CD8-positive, alpha-beta memory T cell (primary cell): ENCODE measurements at places on chromosomes 3 and 15. TPM values are rescaled to one million over a fixed set of nuclear protein-coding genes. Genes with fewer than 3 reads are reported as not detected.

Gene EPHB1
- total RNA-seq = not detected

Gene SMAD6
- total RNA-seq = 0.26 TPM

Gene ADAMTS17
- total RNA-seq = 1.2 TPM

Gene SEMA3F
- not detected for total RNA-seq

Gene SST
- total RNA-seq = not detected

DNA sequence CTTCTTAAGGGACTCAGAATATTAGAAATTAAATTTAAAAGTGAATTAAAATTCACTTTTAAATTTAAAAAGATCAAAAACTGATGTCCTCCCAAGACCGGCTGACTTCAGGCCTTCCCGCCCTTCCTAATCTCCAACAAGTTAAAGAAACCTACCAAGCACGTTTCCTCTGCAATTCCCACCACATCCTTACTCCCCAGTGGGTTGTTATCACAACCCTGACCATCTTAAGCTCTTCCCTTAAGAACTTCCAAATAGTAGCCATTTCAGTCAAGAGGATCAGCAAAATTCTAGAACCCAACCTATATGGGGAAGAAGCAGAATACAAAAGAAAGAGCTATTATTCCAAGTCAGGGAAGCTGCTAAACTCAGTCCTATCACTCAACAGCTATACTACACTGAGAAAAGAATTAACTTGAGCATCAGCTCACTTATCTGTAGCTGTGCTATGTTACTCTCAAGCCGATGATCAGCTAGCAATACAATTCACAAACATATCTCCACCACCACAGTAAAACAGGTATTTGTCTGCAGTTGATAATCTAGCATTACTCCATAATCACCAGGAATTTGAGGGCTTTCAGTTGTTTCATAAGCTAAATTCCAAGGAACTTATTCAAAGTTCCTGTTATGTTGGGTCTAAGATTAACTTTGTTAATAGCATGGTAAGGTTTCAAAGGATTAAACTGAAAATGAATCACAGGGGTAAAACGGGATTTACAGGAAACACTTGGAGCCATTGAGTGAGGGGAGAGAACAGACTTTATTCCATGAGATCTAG is 14.3 kb downstream of the ABCC5 start:
- H3K4me3 ChIP-seq = no peak overlapping the region
- no peak for DNase-seq
- H3K27me3 ChIP-seq = no peaks in the 10 kb centered on the region
- H3K27ac ChIP-seq = no peak overlapping the region

DNA sequence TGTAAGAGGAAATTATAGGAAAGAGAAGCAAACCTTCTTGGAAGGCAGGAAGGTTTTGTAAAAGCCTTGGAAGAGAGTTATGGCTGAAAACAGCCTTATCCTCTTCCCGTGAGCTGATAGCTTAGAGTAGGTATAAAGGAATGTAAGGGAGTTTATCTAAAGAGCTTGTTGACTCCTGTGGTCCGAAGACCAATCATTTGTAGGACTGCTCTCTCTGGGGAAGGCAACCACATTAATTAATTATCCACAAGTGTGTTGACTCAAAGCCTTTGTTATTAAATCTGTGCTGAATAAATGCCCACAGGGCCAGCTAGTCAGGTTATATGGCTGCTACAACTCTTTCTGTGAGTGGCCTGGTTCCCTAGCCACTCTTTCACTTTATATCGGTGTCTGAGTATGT is 452.1 kb upstream of the RASGRP1 start:
- H3K36me3 ChIP-seq = no peaks in the 10 kb centered on the region
- no peak overlapping the region for H3K4me3 ChIP-seq
- no peak overlapping the region for H3K27ac ChIP-seq
- DNase-seq = no peak
- peaks cover 4% of the 10 kb centered on the region for H3K27me3 ChIP-seq

- no peak for DNase-seq
- no peak overlapping the region for H3K27ac ChIP-seq
- no peaks in the 10 kb centered on the region for H3K4me1 ChIP-seq
- no peaks in the 10 kb centered on the region for H3K36me3 ChIP-seq
- no peak overlapping the region for H3K4me3 ChIP-seq
Observed at GRCh38 chr3:33363113-33363800, 76.9 kb downstream of the UBP1 start.

- no peak for DNase-seq
- H3K36me3 ChIP-seq = no peaks in the 10 kb centered on the region
- no peaks in the 10 kb centered on the region for H3K4me1 ChIP-seq
- no peak overlapping the region for H3K27ac ChIP-seq
- H3K4me3 ChIP-seq = no peak overlapping the region
- no peaks in the 10 kb centered on the region for H3K27me3 ChIP-seq
Observed at GRCh38 chr15:32851572-32851971, 133.8 kb downstream of the GREM1 start.

DNA sequence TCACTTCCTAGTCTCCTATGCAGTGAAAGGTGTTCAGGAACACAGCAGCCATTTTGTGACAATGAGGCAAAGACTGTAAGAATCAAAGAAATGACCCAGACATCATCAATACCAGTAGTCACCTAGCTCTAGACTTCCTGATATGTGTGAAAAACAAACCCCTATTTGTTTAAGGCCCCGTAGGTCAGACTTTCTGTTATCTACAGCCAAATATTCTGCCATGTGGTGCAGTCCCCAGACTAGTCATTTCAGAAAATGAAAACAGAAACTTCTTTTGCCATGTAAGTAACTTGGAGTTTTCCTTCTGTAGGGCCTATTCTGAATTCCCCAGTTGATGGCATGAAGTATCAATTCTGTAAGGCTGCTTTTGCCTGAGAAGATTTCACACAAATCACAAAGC is 181.7 kb upstream of the SNTN start:
- H3K27ac ChIP-seq = no peak overlapping the region
- DNase-seq = no peak
- no peak overlapping the region for H3K4me3 ChIP-seq

GRCh38 chr3:53726643-53727042 is 119.6 kb downstream of the CHDH start:
- no peak for DNase-seq
- H3K27me3 ChIP-seq = peaks cover 5% of the 10 kb centered on the region
- no peak overlapping the region for H3K4me3 ChIP-seq
- H3K36me3 ChIP-seq = no peaks in the 10 kb centered on the region
- no peak overlapping the region for H3K27ac ChIP-seq

DNA sequence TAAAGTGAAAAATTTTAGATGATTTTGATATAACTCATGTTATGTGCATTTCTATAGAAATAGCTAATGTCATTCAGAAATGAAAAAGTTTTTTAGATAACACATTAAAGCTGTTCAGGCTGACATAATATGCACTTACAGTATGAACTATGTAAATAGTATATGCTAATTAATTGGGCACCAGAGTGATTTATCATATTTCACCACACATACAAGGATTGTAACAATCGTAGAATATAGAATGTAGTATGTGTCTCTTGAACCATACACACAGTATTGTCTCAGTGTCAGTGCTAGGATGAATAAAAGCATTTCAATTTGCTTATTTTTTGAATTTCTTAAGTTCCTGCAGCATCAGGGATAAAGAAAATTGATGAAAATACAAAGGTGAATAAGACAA is 710.0 kb downstream of the OTOL1 start:
- no peaks in the 10 kb centered on the region for H3K4me1 ChIP-seq
- H3K27me3 ChIP-seq = no peaks in the 10 kb centered on the region
- H3K36me3 ChIP-seq = no peaks in the 10 kb centered on the region
- no peak overlapping the region for H3K27ac ChIP-seq
- no peak for DNase-seq

DNA sequence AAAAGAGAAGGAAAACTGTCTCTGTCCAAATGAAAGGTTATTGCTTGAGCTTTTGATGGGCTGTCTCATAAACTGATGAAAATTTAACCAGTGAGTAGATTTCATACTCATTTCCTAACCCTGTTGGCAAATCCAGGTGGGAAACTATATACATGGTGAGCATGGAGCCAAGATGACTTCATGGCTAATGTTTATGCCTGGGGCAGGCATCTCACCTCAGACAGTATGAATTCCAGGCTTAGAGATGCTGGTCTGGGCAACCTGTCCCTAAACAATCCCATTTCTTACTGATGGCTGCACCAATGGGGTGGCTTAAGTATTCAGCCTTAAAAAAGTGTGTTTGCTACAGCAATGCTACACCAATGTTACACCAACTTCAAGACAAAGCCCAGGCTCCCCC is 58.1 kb downstream of the SLTM start:
- no peaks in the 10 kb centered on the region for H3K4me1 ChIP-seq
- no peaks in the 10 kb centered on the region for H3K27me3 ChIP-seq
- peaks cover 17% of the 10 kb centered on the region for H3K36me3 ChIP-seq
- no peak overlapping the region for H3K27ac ChIP-seq

GRCh38 chr3:62214850-62215249 is 158.5 kb downstream of the FEZF2 start:
- H3K27ac ChIP-seq = no peak overlapping the region
- no peak overlapping the region for H3K4me3 ChIP-seq
- no peak for DNase-seq
- H3K36me3 ChIP-seq = no peaks in the 10 kb centered on the region

DNA sequence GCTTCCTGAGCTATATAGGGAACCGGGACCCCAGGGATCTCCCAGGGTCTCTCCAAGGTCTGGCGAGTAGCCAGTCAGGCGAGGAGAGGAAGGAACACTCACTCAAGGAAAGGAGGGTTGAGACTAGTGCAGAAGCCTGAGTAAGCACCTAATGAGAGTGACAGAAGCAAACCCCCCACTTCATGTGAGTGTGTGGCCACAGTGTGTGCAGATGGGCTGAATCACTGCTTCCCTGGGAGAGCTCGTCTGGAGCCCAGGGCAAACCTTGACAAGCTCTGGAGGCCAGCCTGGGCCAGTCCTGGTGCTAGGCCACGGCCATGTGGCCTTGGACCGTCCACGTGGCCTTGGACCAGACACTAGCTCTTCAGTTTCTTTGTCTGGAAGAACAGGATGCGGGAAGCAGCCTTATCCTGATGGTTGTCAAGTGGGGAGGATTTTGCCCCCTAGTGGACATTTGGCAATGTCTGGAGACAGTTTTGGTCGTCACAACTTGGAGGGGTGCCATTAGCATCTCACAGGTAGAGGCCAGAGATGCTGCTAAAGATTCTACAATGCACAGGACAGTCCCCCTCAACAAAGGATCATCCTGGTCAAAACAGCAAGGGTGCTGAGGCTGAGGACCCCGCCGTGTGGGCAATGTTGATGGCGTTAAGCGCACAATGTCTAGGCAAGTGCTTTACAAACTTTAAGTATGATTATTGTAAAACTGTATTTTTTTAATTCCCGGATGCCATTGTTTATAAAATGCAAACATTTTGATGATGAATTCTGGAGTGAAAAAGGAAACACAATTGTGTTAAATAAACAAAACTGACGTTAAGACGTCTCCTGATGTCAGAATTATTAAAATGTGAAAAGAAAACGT is 34.8 kb upstream of the CTSH start:
- no peak overlapping the region for H3K4me3 ChIP-seq
- no peaks in the 10 kb centered on the region for H3K4me1 ChIP-seq
- H3K27ac ChIP-seq = no peak overlapping the region
- no peaks in the 10 kb centered on the region for H3K36me3 ChIP-seq

GRCh38 chr3:107201146-107201545 is 176.1 kb upstream of the CCDC54 start:
- H3K4me1 ChIP-seq = no peaks in the 10 kb centered on the region
- DNase-seq = no peak
- H3K36me3 ChIP-seq = no peaks in the 10 kb centered on the region
- H3K27ac ChIP-seq = no peak overlapping the region

- no peak overlapping the region for H3K4me3 ChIP-seq
- no peaks in the 10 kb centered on the region for H3K36me3 ChIP-seq
- H3K27ac ChIP-seq = no peak overlapping the region
- H3K27me3 ChIP-seq = no peaks in the 10 kb centered on the region
Observed at GRCh38 chr3:171986176-171986575, 53.2 kb upstream of the FNDC3B start.
